Stimulated activated CD4-positive, alpha-beta T cell treated with anti-CD3 and anti-CD28 coated beads, Interleukin-1b, Interleukin-23, amount 100 ng/mL, for 48 hours (primary cell): ENCODE measurements at places on chromosomes 4 and X.

DNA sequence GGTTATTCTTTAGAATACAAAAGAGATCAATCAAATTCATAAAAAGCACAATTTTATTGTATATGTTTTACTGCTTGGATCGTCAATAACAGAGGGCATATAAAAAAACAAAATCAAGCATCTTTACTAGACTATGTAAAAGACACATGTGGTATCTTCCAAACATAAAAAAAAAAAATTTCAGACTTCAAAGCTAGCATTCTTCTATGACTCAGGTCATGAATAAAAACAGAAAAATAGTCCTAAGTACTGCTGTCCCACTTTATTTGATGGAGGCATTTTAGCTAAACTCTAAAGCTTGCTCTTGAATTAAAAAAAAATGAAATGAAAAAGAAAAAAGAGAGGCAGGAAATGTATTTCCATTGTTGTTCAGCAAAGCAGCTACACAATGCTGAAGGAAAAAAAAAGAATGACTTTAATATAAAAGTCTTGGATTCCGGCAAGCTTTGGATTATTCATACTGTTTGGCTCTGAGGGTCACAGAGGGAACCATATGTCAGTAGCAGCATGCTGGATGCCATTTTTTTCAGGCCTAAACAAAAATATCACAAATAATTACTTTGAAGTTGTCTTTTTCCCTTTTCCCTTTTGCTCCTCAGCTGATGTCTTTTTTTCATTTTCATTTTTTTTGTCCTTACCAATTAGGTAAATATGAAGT, 249.1 kb upstream of the DIAPH2 start:
- DNase-seq, result no peak

GRCh38 chr4:164252286-164252685, 501.6 kb upstream of the SMIM31 start:
- no peak for DNase-seq

DNA sequence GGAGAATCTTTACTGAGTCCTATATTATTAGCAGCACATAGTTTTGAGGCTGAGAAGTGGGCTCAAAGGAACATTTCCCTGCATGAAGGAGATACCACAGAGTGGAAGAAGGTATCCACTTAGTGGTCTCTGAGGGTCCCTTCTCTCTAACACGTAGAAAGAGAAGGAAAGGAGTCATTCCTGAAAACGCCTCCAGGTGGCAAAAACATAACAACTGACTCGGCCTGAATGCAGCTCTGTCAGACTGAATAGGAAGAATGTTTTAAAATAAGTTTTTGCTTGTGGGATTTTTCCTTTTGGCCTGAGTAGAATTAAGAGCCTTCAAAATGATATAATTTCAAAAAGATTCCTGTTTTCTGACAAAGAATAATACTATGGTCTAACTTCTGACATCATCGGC, 23.3 kb downstream of the RPGR start:
- DNase-seq, result no peak

DNA sequence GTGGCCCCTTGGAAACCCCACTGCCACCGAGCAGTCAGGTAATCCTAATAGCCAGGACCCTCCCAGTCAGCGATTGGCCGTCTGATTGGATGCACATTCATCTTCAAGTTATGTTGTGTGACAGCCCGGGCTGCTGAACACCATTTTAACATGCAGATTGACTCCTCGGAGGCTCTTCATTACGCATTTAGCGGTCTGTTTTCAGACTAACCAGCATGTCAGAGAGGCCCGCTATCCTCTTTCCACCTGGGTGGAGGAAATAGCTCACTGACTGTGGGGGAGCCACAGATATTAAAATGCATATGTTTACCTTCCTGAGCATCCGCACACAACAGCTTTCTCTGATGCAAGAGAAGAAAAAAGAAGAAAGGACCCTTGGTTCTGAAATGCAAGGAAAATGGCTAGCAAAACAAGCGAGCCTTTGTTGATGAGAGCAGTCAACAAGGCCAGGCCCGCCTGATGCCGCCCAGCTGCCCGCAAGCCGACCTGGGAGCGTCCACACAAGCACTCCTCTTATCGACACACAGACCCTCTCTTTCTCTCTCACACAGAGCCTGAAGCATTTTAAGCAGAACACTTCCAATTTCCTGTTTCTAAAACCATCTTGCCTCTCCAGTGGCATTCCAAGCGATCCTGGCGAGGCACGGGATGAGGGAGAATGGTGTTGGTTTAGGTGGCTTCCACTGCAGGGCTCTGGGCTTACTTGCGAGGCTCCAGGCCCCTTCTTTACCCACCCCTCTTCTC, 118.3 kb downstream of the MGST2 start:
- no peak for DNase-seq

DNA sequence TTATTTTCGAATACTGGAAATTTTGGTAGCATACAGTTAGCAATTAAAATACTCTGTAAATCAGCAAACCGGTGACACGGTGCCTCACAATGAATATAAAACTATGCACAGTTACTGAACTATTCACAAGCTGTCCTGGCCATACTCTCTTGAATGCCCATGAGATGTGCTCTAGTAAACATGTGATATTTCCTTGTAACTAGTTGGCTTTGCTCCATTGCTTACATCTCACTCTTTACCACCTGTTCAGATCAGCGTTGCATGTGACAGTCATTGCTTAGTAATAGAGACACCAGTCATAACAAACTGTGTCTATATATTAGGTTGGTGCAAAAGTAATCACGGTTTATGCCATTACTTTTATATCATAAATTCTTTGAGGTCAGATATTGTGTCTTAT, 897.9 kb upstream of the FTHL17 start:
- DNase-seq, result no peak

DNA sequence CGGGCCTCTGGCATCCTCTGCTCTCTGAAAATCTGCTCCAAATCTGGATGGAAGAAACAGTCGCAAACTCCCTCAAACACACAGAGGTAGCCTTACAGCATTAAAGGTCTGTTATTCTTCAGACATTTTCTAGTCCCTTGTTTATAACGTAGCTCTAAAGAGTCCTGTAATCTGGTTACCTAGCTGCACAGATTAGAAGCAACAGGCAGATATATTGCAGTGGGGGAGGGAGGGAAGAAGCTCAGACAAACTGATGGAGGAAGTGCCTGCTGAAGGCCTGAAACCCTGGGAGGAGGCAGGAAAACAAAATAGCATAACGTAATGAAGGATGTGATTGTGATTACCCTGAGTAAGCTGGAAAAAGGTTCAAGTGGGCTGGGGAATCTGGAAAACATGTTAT, 39.4 kb downstream of the ZCCHC12 start:
- no peak for DNase-seq

DNA sequence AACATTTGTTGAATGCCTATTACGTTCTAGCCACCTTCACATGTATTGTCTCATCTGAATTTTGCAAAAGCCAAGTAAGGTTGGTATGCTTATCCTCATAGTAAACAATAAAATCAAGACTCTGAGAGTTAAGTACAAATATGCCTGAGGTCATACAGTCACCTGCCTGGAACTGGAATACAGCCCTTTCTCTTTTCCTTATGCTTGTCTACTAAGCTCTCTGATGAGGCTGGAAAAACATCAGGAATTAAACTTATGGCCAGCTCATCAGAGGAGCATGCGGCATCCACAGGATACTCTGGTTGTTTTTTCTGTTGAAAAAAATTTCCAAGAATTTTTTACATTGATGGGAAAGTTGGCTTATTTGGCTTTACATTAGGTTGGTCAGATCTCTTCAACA, 35.5 kb downstream of the NCAPG start:
- no peak for DNase-seq

DNA sequence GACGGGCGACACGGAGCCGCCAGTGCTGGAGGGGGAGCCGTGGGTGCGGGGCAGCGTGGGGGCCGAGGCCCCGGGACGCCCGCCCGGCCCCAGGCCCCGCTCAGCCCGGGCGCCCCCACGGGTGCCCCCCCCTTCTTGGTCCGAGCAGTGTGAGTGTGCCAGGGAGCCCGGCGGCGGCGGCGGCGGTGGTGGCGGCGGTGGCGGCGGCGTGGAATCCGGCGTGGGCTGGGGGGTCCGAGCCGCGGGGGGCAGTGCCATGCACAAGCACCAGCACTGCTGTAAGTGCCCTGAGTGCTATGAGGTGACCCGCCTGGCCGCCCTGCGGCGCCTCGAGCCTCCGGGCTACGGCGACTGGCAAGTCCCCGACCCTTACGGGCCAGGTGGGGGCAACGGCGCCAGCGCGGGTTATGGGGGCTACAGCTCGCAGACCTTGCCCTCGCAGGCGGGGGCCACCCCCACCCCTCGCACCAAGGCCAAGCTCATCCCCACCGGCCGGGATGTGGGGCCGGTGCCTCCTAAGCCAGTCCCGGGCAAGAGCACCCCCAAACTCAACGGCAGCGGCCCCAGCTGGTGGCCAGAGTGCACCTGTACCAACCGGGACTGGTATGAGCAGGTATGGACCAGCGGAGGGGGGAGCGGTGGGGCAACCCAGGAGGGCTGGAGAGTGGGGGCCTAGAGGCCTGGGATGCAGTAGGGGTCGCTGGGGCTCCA, 466 bp downstream of the DLG3 start:
- no peak for DNase-seq

DNA sequence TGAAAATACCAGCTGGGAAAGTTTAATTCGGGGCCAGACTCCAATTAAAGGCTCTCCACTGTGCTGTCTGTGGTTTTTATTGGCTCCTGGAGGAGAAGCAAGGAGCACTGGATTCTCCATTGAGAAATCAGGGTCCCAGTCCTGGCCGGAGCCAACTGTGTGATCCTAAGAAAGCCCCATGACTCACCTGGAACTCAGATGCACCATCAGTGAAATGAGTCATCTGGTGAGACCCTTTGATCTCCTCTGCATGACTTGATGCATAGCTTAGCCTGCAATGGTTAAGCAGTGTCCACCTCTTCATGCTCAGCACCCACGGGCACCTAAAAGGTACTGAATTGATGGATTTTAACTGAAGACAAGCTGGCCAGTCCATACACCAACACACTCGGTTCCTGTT, 119.2 kb upstream of the VCX3B start:
- DNase-seq, result no peak

- no peak for DNase-seq
Measured at GRCh38 chr4:188107931-188108843, 1.2 kb downstream of the TRIML2 start.

- no peak for DNase-seq
Measured at GRCh38 chr4:75633846-75634245, 3.5 kb upstream of the CDKL2 start.

- DNase-seq, result no peak
Measured at GRCh38 chr4:99205153-99205979, 13.7 kb downstream of the ADH6 start.

GRCh38 chrX:19554786-19555185, 39.5 kb upstream of the MAP3K15 start:
- DNase-seq, result peak; percentile 47

DNA sequence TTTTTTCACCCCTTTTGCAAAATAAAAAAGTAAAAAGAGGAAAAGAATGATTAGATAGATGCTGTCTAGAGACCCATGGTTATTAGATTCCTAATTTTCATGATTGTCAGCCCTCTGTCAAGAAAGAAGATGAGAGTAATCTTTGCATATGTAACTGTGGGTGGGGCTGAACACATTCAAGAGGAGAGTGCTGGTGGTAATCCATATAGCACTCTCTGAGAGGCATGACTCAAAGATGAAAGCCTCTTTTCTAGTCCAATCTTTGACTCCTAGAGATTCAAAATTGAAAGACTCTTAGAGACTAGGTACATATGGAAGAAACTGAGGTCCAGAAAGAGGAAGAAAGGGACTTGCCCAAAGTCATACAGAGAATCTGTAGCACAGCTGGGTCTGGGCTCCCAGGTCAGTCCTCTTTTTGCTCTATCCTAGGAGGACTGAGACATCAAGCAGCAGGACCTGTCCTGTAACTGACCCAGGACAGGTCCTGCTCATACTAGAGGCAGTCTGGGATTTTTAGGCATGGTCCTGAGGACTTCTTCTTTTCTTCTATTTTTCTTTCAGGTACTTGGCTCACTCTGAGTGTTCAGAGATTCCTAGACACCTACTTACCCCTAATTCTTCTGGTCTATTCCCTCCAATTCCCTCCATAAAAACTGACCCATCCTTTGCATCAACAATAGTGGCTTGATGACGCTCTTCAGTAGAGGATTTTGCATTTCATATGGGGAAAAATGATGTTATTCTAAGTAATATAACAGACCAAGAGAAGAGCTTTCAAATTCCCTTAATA, 23.8 kb downstream of the VSIG4 start:
- DNase-seq, result no peak
